Muscle of back (tissue), 13 donors: ENCODE measurements at places on chromosomes 16 and 17.

DNA sequence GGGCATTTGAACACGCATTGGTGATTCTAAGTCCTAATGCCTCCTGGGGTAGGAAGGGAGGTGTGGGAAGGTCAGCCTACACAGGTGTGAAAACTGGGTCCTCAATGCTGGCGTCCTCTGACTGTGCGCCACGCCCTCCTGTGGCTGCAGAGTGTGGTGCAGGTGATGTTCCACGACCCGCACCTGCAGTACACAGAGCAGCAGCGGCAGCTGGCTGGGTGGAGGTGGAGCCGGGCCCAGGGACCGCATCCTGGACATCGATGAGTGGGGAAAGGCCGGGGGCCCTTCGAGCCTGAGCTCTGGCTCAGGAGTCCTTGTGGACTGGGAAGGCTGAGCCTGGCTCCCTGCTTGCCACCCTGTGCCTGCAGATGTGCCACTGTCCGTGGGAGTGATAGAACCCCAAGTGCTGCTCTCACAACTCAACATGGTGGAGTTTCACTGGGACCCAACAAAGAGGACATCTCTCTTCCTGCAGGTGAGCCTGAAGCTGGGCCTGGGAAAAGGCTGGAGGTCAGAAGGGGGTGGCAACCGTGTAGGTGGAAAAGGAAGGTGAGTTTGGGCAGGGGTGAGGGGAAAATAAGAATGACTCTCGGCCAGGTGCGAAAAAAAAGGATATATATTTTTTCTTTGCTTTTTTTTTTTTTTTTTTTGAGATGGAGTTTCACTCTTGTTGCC is 14.0 kb upstream of the STAC2 start:
- no peak for DNase-seq

GRCh38 chr17:44444735-44445105 is 55.3 kb upstream of the ITGA2B start:
- DNase-seq, result no peak

GRCh38 chr17:49798738-49799137 is 10.3 kb downstream of the KAT7 start:
- DNase-seq, result no peak

GRCh38 chr17:20992987-20993862 is 49.6 kb downstream of the USP22 start:
- peak; percentile 85 for DNase-seq

- DNase-seq, result no peak
Observed at GRCh38 chr17:51261024-51261963, 948 bp downstream of the UTP18 start.

DNA sequence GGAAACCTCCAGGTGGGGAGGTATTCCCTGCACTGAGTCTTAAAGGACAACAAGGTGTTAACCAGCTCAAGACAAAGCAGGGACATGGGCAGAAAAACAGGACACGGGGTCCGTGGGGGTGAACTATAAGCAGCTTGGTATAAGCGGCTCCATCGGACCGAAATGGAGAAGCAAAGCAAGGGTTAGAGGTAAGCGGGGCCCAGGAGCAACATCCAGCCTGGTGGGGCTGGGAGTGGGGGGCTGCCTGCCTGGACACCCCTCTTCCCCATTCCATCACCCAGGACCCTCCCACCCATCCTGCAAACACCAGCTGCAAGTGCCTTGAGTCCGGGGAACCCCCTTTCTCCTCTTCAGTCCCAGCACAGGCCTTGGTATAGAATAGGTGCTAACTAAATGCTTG is 29.5 kb downstream of the MYH11 start:
- no peak for DNase-seq

DNA sequence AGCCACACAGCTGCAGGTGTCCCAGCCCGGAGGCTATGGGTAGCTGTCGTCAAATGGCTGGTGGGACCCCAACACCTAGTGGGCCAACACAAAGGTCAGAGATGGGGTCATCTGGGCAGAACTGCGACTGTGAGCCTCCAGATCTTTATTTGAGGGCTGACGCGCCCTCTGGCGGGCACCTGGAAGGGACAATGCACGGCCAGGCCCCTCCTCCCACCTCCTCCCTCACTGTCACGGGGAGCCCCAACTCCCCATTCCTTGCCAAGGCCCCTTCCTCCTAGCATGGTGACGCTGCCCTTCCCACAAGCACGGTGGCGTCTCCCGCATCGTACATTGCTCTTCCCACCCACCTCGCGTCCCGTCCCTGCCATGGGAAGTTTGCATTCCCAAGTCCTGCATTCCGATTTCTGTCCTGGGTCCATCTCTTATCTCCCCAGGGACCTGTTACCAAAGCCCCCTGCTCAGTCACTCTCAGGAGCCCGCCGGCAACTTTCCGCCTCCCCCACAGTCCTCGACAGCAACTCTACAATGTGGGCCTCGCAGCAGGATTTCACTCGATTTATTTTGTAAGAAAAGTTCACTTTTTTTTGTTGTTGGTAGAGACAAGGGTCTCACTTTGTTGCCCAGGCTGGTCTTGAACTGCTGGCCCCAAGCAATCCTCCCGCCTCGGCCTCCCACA is 1.0 kb downstream of the TLE7 start:
- DNase-seq, result no peak

DNA sequence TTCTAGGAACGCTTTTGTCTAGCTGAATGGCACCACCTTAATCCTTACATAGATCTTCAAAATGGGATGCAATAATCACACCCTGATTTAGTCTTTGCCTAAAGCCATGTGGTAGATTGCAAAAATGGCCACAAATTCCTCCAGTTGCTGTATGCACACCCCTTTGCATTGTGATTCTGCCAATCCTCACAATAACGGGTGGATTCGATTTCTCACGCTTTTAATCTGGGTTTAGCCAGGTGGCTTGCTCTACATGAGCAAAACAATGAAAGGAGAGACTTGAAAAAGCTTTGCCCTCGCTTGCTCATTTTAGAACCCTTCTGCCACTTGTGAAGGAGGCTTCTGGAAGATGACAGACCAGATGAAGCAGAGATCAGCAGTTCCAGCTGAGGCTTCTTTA is 50.3 kb upstream of the B4GALNT2 start:
- DNase-seq, result no peak

GRCh38 chr16:9296271-9296590 is 204.8 kb downstream of the HAPSTR1 start:
- DNase-seq, result no peak

DNA sequence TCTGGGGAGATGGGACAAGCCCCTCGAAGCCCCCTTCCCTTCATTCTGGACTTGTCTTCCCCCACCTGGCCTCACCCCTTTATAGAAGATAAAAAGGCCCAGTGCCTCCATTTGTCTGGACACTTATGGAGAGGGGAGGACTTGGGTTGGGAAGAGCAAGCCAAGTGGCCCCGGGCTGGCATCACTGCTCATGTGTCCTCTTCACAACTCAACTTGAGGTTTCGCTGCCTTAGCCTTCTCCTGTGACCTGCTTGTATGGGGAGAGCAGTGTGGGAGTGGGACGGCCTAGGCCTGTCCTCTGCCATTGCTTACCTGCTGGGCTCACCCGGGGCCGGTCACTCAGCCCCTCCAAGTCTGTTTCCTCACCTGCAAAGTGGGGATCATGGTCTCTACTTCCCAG is 1.4 kb downstream of the PAQR4 start:
- no peak for DNase-seq

GRCh38 chr17:19502517-19502916 is 31.1 kb upstream of the SLC47A1 start:
- no peak for DNase-seq

DNA sequence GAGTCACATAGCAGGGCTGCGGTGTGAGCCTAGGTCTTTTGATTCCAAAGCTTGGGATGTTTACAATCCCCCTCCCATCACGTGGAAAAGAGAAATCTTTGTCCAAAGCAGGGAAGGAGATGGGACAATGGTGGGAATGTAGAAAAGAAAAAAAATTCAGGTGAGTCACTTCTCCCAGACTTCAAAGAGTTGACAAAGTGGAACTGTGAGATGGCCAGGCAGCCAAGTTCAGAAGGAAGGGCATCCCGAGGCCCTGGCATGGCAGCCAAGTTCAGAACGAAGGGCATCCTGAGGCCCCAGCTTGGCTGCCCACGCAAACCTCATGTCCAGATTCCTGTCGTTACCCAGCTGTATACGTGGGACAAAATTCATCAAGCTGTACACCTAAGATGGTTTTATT is 47.5 kb downstream of the FOXL1 start:
- DNase-seq, result no peak

DNA sequence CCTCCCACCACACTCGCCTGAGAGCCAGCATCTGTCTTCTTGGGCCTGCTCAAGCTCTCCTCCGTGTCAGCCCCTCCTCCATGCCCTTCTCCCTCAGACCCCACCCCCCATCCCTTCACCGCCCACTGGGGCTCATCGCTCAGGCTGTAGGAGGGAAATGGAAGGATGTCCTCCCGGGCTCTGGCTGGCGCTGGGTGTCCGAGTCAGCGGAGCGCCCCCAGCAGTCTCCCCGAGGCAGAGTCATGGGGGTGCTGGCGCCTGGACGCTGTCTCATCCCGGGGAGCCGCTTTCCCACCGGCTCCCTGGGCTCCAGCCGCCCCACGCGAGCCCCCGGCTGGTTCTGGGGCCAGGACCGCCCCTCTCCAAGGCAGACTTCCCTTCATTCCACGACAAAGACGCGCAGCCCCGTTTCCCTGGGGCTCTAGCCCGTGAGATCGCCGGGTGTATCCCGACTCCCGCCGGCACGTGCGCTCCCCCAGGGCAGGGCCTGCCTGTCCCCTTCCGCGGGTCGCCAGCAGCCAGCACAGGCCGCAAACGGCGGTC is 428 bp upstream of the ANTKMT start:
- peak; percentile 90 for DNase-seq

- DNase-seq, result no peak
Observed at GRCh38 chr16:47374629-47375028, 86.2 kb downstream of the ITFG1 start.

- DNase-seq, result no peak
Observed at GRCh38 chr16:11218604-11218962, 37.4 kb downstream of the SOCS1 start.

DNA sequence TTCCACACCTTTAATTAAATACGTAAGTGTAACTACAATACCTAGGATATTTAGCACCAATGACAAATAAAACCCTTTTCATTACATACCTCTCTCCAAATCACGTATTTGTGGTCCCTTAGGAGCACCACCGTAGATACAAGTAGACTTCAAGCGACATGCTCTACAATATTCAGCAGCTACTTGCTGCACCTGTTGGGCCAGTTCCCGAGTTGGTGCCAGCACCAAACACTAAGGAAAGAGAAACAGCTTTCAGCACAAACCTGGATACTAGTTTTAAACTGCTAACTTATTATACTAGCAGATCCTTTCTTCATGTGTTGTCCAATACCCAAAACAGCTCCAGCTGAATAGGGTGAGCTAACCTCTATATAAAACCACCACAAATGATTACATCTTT is 2.7 kb downstream of the DDX5 start:
- no peak for DNase-seq

- peak; percentile 45 for DNase-seq
Observed at GRCh38 chr17:70767102-70767701, 597.9 kb downstream of the KCNJ2 start.

DNA sequence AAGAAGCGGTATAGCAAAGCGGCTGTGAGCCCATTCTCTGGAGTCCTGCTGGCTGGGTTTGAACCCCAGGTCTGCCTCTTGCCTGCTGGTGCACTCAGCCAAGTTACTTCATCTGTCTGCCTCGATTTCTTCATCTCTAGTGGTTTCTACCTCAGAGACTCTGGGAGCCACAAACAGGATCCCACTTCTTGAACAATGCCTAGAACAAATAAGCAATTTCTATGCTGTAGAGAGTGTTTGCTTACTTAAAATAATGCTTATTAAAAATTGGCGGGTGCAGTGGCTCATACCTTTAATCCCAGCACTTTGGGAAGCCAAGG is 75.5 kb downstream of the CMIP start:
- no peak for DNase-seq

- peak; percentile 53 for DNase-seq
Observed at GRCh38 chr17:77419547-77420094, 278.9 kb downstream of the SEC14L1 start.

GRCh38 chr16:180101-180675 is at the start of gene HBQ1:
TSS of gene HBQ1 (plus strand) at chr16:180459. CDS start at chr16:180487, 28 bp downstream.
- DNase-seq, result peak; percentile 58

DNA sequence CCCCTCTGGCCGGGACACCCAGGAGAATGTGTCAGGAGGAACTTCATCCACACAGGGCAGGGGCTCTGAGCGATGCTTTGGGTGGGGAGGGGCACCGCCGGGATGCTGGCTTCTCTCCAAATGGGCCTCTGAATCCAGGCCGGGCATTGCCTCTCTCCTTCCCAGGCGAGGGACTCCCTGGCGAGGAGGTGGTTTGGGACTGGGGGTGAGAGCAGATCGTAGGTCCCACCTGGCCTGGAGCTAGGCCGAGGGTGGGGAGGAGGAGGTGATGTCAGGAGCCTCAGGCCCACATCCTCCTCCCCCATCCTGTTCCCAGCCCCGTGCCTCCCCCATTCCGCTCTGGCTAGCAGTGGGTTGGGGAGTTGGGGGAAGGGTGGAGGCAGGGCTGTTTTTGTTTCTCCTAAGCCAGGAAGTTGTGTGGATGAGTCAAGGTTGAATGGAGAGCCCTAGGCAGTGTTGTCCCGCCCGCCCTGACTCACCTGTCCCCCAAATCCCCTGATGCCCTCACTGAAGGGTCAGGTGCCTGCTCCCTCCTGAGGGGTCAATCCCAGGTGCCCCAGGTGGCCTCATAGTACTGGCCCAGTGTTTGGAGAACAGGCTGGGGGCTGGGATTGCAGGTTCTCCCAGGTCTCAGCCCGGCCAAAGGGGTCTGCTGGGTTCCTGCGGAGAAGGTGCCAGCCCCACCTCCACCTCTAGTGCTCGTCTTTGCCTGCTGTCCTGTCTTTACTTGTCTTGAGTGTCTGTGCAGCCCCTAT is 2.8 kb downstream of the GRB7 start:
- DNase-seq, result no peak

- no peak for DNase-seq
Observed at GRCh38 chr17:77741109-77741508, 217.4 kb upstream of the TNRC6C start.

- DNase-seq, result no peak
Observed at GRCh38 chr17:48809182-48809581, 7.8 kb downstream of the TTLL6 start.

- no peak for DNase-seq
Observed at GRCh38 chr17:72416054-72416675, 295.3 kb downstream of the SOX9 start.

GRCh38 chr16:80711406-80711805 is 93.0 kb downstream of the CDYL2 start:
- no peak for DNase-seq

- DNase-seq, result peak; percentile 6
Observed at GRCh38 chr16:50367777-50368409, 895 bp downstream of the BRD7 start.

DNA sequence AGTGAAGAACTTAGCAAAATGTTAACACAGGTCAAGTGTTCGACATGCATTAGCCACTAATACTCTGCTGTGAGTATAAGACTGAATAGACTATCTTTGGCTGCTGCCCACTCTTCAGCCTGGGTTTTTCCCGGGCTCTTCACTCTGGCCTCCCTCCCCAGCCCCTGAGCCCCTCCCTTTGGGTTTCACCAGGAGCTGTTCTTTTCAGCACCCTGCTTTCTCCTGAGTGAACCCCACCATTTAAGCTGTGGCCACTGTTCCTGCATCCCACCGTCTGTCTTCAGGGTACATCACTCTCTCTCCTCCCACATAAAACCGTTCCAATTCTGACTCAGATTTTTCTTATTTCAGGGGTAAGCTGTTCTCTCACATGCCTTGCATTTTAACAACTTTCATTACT is 92.0 kb upstream of the ASIC2 start:
- DNase-seq, result no peak
